Caki2 (cell line): ENCODE measurements at places on chromosomes 6 and 20. TPM values are rescaled to one million over a fixed set of nuclear protein-coding genes. Genes with fewer than 3 reads are reported as not detected.

- no peak for DNase-seq
Observed at GRCh38 chr20:34744847-34745246, 40.7 kb downstream of the TP53INP2 start.

GRCh38 chr20:46930640-46931339, 36.1 kb downstream of the EYA2 start:
- DNase-seq: no peak

- no peak for DNase-seq
Observed at GRCh38 chr6:44176762-44177509, 18.3 kb downstream of the CAPN11 start.

- DNase-seq: no peak
Observed at GRCh38 chr20:859751-860231, 26.3 kb downstream of the FAM110A start.

- peak; percentile 12 for DNase-seq
Observed at GRCh38 chr6:150409576-150410066, 40.8 kb downstream of the IYD start.

DNA sequence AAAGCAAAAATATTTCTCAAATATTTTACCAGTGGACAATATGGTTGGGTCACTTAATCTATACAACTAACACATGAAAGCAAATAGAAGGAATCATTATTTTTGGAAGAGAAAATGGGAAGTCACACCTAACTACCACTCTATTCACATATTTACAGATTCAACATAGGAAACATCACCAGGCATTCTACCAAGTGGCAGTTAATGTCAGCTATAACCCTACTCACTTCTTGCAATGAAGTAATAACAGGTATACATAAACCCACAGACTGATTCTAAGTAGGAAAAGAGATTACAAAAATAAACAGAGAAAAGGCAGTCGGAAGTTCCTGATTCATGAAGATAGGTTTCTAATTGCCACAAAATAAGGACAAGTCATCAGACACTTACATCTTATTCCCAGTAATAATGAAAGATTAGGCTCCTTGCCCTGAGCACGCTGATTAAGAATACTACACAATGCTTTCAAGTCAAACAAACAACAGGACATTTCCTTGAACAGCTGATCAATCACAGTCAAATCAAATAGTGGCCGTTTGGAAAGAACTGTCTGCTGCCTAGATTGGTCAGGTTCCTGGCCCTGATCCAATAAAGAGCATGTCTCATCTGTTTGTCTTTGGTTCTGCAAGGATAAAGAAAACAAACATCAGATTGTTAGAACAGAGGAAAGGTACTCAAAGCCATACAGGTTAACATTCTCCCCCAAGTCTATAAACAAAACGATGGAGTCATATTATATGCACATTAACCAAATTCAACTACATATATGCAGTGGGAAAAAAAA, 79.2 kb upstream of the PLN start:
- peak; percentile 35 for DNase-seq

DNA sequence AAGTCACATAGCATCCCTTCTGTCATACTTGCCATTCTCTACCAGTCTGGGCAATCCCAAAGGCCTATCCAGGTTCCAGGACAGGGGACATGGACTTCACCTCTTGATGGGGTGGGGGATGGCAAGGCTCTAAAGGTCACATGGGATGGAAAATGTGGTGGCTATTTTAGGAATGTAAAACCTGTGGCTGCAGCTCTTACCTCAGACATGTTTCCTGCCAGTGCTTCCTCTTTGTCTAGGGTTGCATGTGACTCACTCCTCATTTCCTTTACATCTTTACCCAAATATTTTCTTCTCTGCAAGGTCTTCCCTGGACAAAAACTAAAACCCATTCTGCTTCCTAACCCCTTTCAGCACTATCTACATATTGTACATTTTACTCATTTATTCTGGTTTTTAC, 135.7 kb downstream of the BTBD3 start:
- DNase-seq: no peak

GRCh38 chr6:169424821-169425240, 171.2 kb upstream of the THBS2 start:
- DNase-seq: no peak

DNA sequence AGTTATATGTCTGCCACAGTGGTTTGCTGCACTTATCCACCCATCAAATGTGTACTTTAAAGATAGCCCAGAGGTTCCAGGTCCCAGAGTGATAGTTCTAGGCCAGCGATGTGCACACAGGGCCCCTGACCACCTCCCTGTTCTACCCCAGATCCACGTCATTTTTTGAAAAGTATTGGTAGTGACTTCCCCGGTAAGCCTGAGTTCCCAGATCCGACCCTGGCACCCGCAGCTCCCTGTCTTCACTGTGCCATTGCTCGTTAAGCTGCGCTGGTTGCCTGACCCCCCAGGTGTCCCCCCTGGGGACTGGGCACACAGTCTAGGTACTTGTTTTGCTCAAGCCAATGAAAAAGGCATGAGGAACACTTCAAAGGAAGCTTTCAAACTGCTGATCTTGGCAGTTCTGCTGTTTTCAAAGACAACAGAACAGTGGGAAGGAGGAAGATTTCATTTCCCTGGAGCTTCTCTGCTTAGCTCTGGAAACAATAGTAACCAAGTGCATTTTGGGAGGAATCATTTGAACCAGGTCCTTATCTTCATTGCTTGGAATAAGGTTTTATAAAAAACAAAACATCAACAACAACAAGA, 116.3 kb upstream of the TAB2 start:
- DNase-seq: no peak

GRCh38 chr6:50591135-50591534, 122.2 kb upstream of the TFAP2D start:
- DNase-seq: no peak

DNA sequence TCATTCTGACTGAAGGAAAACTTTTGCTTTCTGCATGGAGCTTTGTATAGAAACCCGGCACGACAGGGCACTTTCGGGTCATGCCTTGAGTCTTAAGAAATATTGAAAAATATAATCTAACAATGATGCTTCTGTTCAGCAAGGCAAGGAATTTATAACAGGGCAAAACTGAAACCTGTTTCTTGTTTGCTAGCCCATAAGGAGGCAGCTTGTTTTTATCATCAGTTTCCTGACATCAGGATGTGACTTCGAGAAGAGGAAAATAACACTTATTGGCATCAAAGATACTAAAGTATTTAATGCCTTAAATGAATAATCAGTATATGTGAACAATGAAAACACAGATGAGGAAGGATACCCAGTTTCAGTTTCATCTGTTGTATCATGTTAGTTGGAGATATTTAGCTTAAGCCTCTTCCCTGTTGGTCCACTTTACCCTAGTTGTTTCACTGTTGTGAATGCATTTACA, 146.5 kb downstream of the CDKAL1 start:
- DNase-seq: no peak

GRCh38 chr6:27777126-27777525, 135.1 kb downstream of the OR2B2 start:
- no peak for DNase-seq

DNA sequence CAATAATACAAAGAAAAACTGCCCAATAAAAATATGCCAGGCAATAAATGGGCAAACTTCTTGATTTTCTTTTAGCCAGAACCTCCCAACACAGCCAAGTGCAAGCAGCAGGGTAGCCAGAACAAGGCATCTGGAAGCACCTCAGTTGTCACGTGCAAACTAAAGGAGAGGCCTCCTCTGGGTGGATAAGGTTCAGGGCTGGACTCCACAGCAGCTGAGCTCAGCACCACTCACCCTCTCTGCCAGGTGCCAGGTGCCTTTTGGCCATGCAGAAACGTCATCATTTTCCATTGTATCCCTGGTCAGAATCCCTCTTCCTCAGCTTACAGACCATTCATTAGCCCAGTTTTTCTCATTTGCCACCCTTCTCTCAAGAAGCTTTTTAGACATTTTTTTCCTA, 52.7 kb downstream of the SOD2 start:
- DNase-seq: no peak

DNA sequence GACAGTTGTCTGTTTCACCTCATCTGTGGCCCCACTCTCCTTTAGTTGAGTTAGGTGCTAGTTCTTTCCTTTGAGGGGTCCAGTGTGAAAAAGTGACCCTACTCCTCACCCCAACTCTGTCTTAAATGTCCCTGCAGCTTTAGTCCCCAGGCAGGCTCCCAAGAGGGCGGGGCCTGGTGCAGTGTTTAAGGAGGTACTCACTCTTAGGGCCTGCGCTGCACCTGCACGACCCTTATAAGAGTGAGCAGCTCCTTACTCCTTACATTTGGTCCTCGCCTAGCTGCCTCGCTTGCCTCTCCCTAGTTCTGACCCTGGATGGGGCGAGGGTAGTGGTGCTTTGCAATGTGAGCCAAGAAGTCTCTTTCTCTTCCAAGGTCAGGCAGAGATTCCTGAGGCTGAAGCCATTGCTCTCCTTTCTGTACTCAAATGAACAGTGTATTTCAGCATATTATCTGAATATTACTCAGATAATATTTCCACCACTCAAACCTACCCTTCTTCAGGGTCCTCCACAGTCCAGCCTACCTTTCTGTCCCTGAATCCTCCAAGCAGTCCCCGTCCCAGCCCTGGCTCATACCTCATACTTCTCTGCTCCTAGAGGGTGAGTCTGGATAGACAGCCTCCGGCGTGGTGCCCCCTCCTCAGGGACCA, 11.9 kb upstream of the VEGFA start:
- no peak for DNase-seq

GRCh38 chr6:6006006-6006427, 708 bp downstream of the NRN1 start:
- no peak for DNase-seq

The HLA-DMB gene
- 0.35 and 13.2 TPM in 2 replicates for total RNA-seq

The SAPCD1 gene
- 6.2 TPM in 1 of 2 replicates, not detected in the other for total RNA-seq

The LEMD2 gene
- 150 and 167 TPM in 2 replicates for total RNA-seq

The CTCFL gene
- not detected in 2 replicates for total RNA-seq

The RARS2 gene
- 29.8 and 56.1 TPM in 2 replicates for total RNA-seq

The PLCG1 gene
- 37.6 and 80.0 TPM in 2 replicates for total RNA-seq

The SLPI gene
- 1.5 TPM in 1 of 2 replicates, not detected in the other for total RNA-seq
